ENCODE measurements at places on chromosomes 1 and 21. TPM values are rescaled to one million over a fixed set of nuclear protein-coding genes. Genes with fewer than 3 reads are reported as not detected.
A peak's percentile ranks its signal among the peaks of the same experiment; 100 is the strongest.

- peak; percentile 76 for DNase-seq
These were observed 183.5 kb upstream of the DPYD start for GRCh38 chr1:98104289-98104688.

- no peak for DNase-seq
These were observed 6.8 kb downstream of the COL18A1 start for GRCh38 chr21:45411810-45412206.

OR2M3 gene
- total RNA-seq, result not detected

GRCh38 chr1:192776998-192777397 lies 31.8 kb upstream of the RGS2 start:
- no peak for DNase-seq

DNA sequence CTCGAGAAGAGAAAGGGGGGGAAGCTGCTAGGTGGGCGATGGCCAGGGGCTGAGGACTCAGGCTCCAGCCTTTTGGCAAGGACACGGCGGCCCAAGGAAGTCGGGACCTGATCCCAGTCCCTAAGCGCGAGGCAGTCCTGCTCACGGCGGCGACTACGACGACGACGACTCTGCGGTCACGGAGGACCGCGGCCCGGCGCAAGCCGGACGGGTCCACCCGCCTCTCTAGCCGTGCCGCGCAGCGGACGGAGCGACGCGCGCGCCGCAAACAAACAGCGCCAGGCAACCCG lies 401 bp downstream of the WNT9A start:
- DNase-seq, result no peak

DNA sequence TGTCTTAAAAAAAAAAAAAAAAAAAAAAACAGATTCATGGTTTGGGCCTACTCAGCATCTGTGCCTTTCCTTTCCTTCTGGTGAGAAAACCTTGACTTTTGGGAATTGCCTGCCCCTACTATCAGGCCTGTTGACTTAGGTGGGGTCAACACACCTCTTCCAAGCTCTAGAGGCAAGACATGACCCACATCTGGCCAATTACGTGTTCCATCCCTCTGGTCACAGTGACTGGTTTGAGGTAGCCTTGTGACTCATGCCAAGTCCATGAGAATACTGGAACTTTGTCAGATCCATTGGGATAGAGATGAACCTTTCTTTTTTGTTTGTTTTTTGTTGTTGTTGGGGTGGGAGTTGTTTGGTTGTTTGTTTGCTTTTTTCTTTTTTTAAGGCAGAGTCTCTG lies 37.3 kb upstream of the KHDRBS1 start:
- DNase-seq, result peak; percentile 64

- DNase-seq, result no peak
These were observed 49.5 kb upstream of the MRPS6 start for GRCh38 chr21:34023691-34024373.

DNA sequence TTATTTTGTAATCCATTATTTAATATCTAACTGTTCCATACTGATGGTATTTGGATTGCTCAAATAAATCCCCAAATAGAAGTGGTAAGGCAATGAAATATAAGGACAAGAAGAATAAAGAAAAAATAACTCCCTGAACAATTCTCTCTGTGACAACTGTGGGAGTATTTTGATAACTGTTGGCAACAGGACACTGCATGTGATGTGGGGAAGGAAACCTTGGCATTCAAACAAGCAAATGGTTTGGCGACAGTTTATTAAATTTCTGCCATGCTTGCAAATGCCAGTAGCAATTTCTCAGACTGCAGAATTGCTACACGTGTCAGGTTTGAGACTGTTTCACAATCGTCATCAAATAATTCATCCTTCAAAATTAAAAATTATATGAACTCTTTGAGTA lies 8.6 kb upstream of the MRPL39 start:
- DNase-seq, result no peak

GRCh38 chr1:72917920-72918319 lies 635.6 kb upstream of the NEGR1 start:
- DNase-seq, result no peak

GRCh38 chr1:93739472-93739871 lies 57.8 kb upstream of the BCAR3 start:
- no peak for DNase-seq

UBL4B gene
- total RNA-seq, result not detected

DNA sequence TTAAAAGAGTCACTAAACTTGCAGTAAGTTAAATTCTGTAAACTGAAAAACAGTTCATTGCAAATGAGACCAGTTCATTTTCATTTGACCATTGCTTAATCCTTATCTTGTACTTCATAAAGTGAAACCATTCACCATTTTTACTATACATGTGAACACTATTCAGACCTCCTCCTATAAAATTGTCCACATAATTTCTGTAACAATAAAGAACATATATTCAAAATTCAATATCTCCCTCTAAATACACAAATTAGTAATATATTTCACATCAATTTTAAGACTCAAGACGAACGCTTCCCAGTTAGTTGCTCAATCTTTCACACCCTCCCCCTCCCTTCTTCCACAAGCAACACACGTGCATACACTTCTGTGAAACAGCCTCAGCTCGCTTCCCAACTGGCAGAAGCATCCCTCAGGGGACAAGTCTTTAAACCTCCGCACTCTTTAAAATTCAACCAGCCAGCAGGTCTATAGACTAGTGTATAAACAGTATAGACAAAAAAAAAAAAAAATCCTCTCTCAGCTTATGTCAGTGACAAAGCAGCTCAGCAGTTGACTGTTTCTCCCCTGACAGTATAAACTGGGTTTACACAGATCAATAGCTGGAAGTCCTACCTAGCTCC lies 99.6 kb downstream of the DENND1B start:
- DNase-seq, result peak; percentile 71

POGK gene
- 71.8 TPM for total RNA-seq

DNA sequence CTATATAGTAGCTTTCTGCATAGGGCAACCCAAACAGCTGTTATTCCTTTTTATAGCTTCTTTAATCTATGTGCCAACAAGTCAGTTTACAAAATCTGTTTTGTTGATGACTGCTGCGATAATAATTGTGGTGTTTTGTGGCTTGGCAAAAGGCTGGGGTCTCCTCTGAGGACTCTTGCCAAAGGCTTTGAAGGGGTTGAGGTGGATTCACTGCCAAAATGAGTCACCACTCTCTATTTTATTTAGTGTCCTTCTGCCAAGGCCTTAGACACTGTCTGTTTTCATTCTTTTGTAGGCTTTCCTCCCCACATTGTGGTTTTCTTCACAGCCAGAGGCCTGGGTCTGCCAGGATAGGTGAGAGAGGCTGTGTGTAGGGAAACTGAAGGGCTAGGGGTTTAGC lies 161.8 kb downstream of the NFIA start:
- peak; percentile 93 for DNase-seq

DNA sequence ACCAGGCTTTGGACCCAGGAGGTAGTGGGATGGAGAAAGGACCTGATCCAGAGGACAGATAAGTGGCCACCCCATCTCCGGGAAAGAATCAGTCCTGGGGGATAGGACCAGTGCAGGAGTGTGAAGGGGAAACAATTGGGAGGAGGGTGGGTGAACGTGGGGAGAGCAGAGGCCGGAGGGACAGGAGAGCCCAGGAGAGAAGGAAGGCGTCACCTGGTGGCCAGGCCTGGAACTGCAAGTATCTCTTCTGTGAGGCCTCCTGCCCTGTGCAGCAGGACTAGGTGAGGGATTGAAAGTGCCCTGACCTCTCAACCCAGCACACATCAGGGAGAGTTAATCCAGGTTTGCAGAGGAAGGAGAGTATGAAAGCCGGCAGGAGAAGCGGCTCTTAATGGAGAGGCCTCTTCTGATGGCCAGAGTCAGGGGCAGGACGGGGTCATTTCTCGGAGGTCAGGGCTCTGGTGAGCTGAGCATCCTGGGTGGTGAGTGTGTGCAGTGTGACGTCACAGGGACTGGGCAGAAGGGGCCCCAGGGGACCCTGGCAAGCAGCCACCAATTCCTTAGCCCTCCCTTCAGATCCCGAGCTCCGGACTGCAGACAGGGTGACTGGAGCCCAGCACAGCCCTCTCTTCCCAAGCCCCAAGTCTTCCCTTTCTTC lies 9.2 kb upstream of the LAD1 start:
- peak; percentile 90 for DNase-seq

DNA sequence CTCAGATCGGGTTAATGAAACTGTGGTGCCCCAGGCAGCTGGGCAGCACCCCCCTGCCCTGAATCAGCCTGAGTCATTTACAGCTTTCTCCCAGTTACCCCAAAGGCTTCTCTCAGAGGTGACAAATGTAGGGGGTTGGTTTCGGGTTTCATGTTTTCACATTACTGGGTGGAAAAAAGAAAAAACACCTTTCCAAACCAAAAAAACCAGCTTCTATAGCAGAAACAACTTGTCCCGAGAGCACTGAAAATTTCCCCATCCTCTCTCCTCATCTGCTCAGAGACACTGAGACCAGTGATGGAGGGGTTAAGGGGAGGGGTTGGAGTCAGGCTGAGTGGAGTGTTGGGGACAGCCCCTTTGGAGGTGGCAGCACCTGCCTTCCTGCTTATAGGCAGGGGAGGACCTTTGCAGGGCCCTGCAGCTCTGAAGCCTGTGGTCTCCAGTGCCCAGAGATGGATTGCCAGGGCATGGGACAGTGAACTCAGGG lies 15.6 kb downstream of the UTP11 start:
- peak; percentile 66 for DNase-seq

LCE1F gene
- not detected for total RNA-seq

DNA sequence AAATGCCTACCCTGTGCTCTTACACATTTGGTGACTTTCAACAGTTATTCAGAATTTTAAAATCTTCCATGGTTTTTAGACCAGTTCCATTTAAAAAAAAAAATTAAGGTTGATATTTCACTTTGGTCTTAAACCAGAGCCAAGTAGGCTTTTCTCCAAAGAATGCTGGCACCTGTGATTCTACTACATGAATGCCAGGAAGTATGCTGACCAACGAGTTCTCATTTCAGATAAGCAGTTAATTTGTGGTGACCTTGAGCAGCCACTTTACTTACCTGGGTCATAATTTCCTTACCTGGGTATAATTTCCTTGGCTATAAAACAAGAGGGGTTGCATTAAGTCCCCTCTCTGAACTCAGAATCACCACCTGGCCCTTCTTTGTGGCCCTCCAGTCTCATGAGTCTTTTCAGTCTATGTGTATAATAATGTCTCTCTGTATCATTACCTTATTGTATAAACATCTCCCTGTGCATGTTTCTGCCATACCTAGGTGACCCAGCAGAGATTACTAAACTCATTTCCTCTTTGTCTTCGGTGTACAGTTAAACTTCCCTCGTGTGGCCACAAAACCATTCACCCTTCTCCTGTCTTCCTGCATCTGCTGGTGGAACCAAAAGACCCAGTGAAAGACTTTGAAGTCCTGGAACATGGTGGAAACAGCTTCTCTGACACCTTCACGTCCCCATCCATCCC lies 139.1 kb upstream of the DPT start:
- no peak for DNase-seq

PEX10 gene
- total RNA-seq, result 36.1 TPM

GRCh38 chr1:243763806-243764205 lies 86.2 kb downstream of the AKT3 start:
- no peak for DNase-seq

DNA sequence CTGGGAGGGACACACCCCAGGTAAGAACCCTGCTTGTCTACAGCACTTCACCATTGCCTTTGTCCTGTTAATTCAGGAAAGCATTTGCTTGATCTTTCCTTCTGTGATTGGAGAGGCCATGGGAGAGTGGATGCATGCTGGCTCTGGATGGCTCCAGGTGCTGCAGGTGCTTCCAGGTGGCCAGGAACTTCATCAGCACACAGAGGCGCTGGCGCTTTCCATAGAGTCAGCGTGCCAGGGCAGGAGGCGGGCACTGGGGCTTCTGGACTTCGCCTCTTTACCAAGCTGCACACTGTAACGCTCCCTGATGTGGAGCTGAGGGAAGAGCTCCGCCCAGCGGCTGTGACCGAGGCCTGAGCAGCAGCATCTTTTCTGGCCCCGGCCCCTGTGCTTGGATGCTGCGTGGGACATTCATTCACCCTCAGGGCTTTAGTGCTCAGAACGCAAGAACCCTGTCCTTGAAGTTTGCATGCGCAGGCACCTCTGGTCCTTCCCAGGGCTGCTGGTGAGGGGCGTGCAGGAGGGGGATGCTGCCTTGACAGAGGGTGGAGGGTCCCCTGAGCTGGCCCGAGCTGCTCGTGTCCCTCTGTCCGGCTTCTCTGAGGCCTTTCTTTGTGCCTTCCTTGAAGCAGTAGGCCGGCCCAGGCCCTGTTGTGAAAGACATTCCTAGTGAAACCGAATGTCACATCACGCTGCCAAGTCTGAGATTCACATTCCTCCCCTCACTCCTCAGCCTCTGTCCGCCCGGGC lies 1.6 kb upstream of the MX2 start:
- no peak for DNase-seq

INSRR gene
- not detected for total RNA-seq

C4BPB gene
- not detected for total RNA-seq

GRCh38 chr21:44687671-44688070 lies 5.7 kb upstream of the KRTAP12-1 start:
- no peak for DNase-seq

DNA sequence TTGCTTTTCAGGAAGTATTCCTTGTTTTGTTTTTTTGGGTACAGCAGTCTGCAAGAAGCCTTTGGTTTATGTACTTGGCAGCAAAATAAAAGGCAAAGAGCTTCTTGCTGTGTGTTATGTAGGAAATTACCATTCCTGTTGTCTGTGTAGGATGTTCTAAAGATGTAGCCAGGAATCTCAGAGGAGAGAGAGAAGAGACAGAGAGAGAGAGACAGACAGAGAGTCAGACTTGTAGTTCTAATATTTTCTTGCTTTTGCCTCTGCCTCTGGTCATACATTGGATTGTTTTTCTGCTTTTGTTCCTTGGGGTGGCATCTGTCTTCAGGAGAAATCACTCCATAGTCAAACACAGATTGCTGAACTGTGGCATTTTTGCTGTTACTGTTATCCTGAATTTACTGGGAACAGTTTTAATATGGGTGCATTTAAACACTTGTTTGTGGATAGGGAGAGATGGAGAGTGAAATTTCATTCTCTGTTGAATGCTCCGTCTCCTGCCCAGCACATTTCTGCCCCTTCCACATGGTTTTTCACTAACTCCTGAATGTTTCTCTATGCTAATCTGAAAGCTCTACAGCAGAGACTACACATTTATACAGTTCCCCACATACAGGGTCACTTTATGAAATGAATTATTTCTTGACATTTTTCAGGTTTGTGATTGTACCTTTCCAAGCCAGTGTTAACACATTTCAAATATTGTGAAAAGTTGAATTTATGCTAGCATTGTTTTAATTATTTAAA lies 49.8 kb downstream of the POU2F1 start:
- no peak for DNase-seq

- peak; percentile 71 for DNase-seq
These were observed 50.2 kb upstream of the TSHB start for GRCh38 chr1:114979278-114979891.

DNA sequence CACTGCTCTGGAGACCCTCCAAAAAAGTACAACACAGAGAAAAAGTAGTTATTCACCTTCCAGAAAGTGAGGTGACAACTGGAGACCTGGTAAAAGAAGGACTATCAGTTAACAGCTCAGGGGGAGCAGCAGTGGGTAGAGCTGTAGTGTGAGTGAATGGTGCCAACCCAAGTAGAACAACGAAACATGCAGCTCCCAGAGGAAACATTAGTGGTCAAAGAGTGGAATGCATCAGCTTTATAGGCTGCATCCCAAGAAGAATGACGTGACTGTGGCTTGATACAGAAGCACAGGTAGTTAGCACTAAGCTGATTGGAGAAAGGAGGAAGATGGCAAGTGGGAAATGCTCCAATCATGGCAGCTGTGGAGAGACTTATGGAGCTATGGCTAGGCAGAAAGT lies 275.7 kb upstream of the CAMK1G start:
- no peak for DNase-seq

GRCh38 chr21:15224346-15225086 lies 159.7 kb upstream of the NRIP1 start:
- DNase-seq, result peak; percentile 95

ZNF683 gene
- total RNA-seq, result not detected

CR2 gene
- not detected for total RNA-seq

GRCh38 chr1:194184425-194184824 lies 998.0 kb upstream of the B3GALT2 start:
- no peak for DNase-seq

Measured in MCF 10A (cell line).